COLO829 (cell line): ENCODE measurements at places on chromosomes 6 and 20.

- no peak for DNase-seq
These were observed 580.5 kb upstream of the MARCKS start for GRCh38 chr6:113276601-113277000.

DNA sequence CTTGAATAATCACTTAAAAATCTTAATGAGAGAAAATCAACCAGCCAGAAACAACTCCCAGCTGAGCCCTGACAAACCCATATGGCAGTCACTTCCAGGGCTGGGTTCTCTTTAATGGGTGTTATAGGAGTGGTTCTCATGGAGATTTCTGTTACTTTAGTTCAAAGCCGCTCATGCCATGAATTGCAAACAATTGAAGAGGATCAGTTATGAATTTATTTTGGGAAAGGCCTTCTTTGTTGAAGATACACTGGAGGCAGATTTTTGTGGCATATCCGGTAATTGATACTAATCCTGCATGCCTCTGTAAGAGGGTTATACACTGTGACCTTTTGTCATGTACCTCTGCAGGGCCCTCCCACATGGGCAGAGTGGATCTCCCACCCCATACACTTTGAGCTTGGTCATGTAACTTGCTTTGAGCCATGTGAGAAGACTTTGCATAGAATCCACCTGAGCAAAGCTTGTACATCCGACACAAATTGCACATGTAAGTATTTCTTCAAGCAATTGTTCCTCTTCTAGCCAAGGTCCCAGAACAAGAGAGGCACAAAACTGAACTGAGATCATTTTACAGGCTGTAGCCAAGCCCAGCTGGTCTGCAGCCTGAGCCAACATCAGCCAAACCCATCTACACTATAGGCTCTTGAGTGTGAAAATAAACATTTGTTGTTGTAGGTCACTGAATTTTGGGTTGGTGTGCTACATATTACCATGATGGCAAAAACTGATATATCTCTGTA, 492.3 kb downstream of the PREX1 start:
- no peak for DNase-seq

GRCh38 chr6:46468403-46469010, 22.7 kb downstream of the RCAN2 start:
- no peak for DNase-seq

DNA sequence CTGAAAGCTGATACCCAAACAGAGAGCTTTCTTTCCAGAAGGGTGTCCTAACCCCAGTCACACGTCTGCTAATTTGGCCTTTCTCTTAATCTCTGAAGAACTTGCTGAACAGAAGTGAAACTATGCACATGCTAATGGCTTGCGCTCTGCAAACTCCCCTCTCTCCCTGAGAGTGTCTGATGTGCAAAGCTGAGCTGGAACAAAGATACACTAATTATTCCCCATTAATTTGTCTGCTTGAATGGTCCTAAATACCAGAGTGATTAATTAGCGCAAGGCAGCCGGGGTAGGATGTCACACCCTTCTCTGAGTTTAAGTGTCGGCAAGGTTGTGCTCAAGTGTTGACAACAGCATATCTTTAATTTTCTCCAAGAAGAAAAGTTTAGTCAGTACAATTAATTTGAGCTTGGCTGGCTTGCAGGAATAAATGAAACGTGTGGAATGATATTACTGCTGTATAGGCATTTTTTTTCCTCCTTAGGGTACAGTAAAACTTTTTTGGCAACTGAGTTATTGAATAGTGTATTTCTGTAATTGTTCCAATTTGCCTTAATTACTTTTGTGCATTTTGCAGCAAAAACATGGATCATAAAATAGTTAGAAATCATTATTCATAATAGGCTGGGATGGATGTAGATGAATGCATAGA, 715.9 kb upstream of the POU3F2 start:
- no peak for DNase-seq

- DNase-seq: no peak
These were observed 140.3 kb downstream of the BCAS1 start for GRCh38 chr20:53929974-53930650.

GRCh38 chr20:36399147-36399968, 93.2 kb downstream of the DLGAP4 start:
- DNase-seq: peak; percentile 92

DNA sequence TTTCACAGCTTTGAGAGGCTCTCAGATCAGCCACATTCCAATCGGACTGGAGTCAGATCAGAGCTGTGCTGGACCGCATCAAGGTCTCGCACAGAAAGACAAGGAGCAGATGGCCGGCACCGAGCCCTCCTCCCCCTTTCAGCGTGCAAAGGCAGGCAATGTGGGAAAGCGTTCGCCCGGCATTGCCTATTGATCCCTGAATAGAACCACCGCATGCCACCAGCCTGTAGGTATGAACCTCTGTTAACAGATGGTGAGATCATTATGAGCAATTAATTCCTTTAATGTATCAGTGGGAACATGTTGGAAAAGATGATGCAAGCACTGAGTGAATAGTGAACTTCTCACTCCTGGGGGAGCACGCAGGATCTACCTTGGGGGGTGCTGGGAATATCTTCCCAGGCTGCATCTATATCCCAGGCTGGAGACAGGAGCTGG, 117.5 kb upstream of the ID4 start:
- no peak for DNase-seq

DNA sequence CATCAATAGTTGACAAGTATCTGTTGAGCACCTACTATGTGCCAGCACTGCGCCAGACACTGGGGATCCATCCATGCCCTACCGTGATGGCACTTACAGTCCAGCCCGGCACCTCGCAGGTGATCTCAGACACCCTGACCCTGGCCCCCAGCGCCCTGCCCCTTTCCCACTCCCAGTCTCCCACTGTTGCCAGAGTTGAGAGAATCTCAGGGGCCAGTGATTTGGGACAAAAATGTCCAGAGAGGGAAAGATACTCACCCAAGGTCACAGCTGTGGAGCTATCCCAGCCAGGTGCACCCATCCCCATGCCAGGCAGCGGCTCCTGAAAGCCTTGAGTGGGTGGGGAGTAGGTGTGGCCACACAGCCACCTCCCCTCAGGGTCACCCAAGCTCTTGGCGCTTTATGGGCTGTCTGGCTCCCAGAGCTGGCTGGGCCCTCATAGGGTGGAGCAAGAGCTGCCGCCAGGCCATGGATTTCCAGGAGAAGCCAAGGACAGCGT, 3.3 kb downstream of the PI16 start:
- DNase-seq: no peak

- no peak for DNase-seq
These were observed 232.8 kb downstream of the UBE3D start for GRCh38 chr6:82832811-82833210.

DNA sequence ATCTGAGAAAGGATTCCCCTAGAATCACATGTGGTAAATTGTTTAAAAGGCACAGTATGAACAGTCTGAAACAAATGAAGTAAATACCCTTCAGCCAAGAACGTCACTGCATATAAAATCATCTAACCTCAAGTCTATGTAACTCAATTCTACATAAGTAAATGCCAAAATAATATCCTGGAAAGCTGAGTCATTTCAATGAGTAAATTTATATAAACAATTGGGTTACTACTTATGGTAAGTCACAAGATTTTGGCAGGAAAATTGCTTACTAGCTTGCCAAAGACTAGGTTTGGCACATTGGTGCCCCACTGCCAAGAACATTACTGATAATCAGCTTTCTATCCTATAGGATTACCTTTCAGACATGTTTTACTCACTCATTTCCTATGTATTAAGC, 8.4 kb downstream of the GMDS start:
- peak; percentile 72 for DNase-seq

- DNase-seq: no peak
These were observed 1515.9 kb upstream of the DEFB115 start for GRCh38 chr20:29741594-29741893.

GRCh38 chr20:8940326-8940725, 128.6 kb upstream of the PLCB4 start:
- DNase-seq: no peak

DNA sequence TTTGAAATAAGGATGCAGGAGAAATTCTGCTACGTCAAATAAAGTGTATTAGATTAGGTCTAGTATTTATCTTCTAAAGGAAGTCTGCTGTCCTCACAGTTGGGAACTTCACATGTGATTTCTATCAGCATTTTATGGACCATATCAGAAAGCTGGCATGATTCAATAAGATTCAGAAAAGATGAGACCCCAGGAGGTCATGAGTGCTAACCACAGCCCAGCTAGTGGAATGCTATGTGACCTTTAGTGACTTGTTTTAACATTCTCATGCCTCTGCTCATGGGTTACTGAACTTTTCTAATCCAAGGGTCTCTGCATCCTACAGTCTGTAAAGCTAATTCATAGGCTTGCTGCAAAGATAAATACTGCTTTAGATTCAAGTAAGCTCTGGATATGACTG, 150.1 kb downstream of the GMPR start:
- DNase-seq: no peak

- DNase-seq: no peak
These were observed 41.9 kb downstream of the KCTD20 start for GRCh38 chr6:36484736-36485135.

- no peak for DNase-seq
These were observed 69.6 kb upstream of the TULP1 start for GRCh38 chr6:35582315-35582714.

DNA sequence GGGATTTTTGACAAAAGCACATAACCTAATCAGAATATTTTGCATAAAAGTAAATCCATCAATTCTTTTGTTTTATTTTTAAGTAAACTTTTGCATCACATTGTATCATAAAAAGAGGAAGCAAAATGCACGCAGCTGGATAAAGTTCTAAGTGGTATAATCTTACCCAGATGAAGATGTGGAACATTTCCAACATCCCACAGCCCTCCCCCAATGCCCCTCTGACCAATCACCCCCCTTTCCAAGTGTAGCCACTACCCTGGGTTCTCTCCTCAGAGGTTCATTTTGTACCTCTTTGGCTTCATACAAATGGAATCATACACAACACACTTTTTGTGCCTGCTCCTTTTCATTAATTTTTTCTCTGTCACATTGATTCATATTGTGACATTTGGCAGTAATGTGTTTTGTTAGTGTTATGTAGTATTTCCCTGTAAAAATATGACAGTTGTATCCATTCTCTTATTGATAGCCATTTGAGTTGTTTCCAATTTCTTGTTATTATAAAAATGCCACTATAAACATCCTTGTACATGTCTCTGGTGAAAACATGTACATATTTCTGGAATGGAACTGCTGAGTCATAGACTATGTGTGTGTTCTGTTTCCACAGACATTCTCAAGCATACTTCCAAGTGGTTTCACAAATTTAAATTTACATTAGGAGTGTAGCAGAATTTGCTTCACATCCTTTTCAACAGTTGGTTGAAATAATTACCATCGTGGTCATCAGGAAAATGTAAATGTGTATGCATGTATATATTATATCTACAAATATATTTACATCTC, 92.9 kb upstream of the SYNDIG1 start:
- no peak for DNase-seq

GRCh38 chr20:9119776-9120175, 50.9 kb downstream of the PLCB4 start:
- peak; percentile 81 for DNase-seq

DNA sequence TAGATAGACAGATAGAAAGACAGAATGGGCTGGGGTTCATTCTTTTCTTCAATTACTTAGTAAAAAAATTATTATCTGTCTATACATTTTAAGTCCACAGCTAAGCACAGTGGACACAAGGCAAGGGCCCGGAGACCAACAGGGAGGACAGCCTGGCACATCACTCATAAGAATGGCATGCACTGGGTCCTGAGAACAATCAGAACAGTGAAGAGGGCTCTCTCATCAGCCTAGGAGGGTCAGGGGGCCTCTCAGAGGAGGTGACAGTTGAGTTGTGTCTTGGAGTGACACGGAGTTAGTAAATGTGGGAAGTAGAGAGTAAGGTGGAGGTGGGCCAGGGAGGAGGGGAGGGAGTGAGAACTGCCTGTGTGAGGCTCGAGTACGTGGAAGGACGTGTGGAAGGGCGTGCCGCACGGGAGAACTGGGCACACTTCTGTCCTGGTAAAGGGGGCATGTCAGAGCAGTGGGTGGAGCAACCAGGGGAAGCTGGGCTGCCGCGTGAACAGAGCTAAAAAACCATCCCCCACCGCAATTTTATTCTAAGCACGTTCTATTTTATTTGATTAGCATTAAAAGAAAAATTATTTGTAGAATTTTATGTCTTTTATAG, 45.1 kb upstream of the DSP start:
- DNase-seq: no peak

DNA sequence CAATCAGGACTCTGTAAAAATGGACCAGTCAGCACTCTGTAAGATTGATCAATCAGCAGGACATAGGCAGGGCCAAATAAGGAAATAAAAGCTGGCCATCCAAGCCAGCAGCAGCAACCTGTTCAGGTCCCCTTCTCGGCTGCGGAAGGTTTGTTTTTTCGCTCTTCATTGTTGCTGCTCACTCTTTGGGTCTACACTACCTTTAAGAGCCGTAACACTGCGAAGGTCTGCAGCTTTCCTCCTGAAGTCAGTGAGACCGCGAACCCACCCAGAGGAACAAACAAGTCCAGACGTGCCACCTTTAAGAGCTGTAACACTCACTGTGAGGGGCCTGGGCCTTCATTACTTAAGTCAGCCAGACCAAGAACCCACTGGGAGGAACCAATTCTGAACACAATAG, 223.2 kb upstream of the EXOC2 start:
- DNase-seq: no peak

DNA sequence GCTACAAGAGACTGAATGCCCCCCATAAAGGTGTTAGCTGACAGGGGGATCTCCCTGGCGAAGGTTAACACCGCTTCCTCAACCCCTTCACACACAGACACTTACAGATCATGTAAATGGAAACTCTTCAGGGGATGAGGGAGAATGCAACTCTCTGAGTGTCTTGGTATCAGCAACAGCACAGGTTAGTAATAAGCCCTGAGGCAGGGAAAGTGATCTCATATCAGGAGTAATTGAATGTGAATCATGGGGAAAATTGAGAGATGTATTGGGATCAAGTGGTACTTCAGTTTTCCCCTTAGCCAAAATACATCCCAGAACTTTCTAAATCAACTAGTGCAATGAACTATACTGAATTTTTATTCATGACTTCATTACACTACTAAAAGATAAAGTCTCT, 23.8 kb downstream of the OR2J3 start:
- no peak for DNase-seq

GRCh38 chr20:16539280-16540021, 33.8 kb downstream of the KIF16B start:
- DNase-seq: no peak

- no peak for DNase-seq
These were observed 2.0 kb downstream of the NNAT start for GRCh38 chr20:37523012-37523391.

GRCh38 chr6:21972516-21972915, 324.3 kb downstream of the PRL start:
- no peak for DNase-seq

- DNase-seq: no peak
These were observed 200.9 kb downstream of the EDN1 start for GRCh38 chr6:12490904-12491571.

- DNase-seq: no peak
These were observed 399.8 kb downstream of the CDC5L start for GRCh38 chr6:44787254-44787834.

GRCh38 chr6:128882991-128883611, at the start of gene LAMA2:
Gene LAMA2 (plus strand): TSS chr6:128883138. CDS start chr6:128883246, 108 bp downstream.
- DNase-seq: no peak

DNA sequence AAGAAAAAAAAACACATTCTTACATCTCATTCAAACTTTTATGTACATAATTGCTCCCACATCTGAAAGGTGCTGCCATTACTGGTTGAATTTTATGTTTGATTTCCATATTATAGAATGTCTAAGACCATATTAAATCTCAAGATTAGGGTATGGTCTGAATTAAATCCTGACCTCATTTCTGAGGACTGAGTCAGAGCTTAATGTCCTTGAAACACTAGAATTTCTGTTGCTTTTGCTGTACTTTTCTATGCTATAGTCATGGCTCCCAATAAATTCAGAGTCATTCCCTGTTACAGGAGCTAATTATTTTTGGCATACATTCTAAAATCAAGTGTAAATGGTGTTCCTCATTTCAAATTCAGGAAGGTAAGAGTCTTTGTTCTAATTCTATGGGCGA, 285.3 kb upstream of the MANEA start:
- DNase-seq: no peak
